ENCODE measurements at places on chromosomes 1 and 21.
A peak's percentile ranks its signal among the peaks of the same experiment; 100 is the strongest.

DNA sequence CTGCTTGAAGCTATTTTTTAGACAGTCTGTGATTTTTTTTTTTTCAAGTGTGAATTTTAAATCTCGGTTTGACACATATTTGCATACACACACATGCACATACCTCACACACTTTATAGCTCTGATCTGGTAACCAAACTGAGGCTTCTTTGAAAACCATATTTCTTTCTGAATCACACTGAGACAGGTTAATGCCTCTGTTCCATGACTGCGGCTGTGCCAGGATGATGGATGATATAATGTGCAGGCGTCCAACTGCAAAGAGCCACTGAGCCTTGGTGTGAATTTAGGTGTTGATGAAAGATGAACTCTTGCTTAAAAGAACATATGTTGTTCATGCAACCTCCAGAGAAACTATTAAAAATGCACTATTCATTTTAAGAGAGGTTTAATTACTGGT is 504.0 kb upstream of the OLFM3 start:
- DNase-seq = no peak

- no peak for DNase-seq
Measured at GRCh38 chr1:170461762-170462384, 70.1 kb upstream of the GORAB start.

DNA sequence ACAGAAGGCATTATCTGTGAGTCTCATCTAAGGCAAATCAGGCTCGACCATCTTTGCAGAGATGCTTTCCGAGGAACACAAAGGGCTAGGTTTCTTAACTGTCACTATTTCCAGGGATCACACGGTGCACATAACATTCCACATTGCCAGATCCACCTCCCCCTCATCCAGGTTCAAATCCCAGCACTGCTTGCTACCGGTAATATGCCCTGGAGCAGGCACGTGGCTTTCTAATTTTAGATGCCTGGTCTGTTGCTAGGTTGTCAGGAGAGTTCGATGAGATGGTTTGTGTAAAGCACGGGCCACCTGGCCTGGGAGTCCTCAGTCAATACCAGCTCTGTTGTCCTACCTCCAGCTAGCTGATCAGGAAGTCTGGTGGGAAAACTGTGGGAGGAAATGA is 598.6 kb downstream of the NPHP4 start:
- no peak for DNase-seq

DNA sequence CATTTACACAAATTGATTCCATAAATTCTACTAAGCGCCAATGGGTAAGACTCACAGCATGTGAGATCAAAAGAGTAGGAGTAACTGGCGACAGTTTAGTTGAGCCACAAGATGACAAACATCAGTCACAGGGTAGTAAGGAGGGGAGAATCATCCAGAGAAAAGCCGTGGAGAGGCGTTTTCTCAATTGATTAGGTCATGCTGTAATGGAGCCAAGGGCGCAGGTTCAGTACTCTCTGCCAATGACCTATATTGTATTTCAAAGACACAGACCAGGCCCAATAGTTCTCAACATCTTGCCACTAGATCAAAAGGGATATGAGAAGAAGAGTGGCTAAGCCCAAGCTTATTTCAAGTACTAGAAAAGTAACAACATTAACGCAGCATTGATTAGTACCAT is 467.5 kb downstream of the SMYD3 start:
- no peak for DNase-seq

- no peak for DNase-seq
Measured at GRCh38 chr1:241900381-241900780, 52.4 kb downstream of the EXO1 start.

DNA sequence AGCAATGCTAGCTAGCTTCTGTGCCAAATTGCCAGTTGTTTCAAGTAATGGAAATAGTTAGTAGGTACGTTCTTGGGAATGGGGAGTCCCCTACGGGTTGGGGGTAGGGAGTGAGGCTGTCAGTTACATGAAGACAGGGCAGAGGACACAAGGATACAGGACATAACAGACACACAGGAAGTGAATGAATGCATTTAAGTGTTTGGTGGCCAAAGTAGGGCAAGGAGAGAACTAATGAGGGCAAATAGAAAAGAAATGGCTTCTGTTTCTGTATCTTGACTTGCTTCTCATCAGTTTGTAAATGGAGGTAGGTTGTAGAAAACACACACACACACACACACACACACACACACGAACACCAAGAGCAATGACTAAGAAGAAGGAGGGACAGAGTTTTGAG is 142.2 kb downstream of the S1PR1 start:
- DNase-seq = no peak

- DNase-seq = no peak
Measured at GRCh38 chr1:3778590-3779264, 6.2 kb downstream of the SMIM1 start.

- DNase-seq = no peak
Measured at GRCh38 chr1:184929711-184930202, 44.6 kb downstream of the NIBAN1 start.

- DNase-seq = no peak
Measured at GRCh38 chr1:31297277-31298247, 730 bp downstream of the ZCCHC17 start.

DNA sequence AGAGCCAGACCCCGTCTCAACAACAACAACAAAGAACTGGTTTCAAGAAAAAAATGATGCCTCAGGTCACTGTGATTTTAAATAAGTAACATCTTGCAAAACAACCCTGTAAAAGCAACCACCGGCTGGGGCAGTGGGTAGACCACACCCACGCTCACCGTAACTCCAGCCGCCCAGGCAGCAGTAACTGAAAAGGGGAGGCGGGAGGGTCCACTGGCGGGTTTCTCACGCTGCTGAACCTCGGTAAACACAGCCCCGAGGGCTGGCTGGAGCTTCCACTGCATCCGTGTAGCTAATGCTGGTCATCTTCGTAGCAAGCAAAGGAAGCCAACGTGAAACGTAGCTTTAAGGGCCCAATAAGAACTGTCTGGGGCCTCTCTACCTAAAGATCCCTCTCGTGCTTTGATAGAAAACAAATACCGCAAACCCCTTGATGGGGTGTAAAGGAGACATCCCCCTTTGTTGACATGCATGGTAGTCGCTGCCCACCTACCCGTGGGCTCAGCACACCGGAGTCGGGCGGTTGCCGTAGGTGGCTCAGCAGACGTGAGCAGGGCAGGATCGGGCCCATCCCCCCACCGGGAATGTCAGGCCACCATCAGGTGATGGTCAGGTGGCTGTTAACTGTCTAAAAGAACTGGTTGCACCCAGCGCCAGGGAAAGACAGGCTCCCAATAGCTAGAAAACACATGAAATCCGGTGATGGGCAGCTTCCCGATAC is 4.2 kb downstream of the C1orf159 start:
- DNase-seq = no peak

DNA sequence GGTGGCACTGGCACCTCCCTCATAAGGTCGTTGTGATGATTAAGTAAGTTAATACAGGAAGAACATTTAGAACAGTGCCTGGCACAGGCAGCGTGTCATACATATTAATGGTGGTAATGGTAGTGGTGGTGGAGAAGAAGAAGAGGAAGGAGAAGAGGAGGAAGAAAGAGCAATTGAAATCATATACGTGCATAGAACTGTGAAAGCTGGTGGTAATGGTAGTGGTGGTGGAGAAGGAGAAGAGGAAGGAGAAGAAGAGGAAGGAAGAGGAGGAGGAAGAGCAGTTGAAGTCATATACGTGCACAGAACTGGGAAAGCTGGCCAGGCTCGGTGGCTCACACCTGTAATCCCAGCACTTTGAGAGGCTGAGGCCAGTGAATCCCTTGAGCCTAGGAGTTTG is 121.3 kb upstream of the HOOK1 start:
- no peak for DNase-seq

- DNase-seq = peak; percentile 16
Measured at GRCh38 chr21:44874497-44875315, 1.2 kb upstream of the PTTG1IP start.

DNA sequence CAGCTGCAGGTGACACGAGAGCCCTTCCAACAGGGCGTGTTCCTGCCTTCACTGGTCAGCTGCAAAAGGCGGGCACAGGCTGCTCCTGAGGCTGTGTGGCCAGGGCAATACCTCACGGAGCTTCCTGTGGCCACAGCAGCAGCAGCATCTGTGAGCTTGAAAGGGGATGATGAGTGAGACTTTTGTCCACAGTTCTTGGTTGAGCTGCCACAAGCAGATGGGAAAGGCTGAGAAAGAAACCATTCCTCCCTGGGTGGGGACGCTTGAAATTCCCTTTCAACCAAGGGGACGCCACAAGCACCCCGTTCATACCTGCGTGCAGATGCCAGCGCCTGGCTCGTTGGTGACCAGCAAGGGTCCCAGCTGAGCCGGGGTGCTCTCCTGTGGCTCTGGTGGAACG is 37.6 kb downstream of the B3GALT5 start:
- DNase-seq = no peak

DNA sequence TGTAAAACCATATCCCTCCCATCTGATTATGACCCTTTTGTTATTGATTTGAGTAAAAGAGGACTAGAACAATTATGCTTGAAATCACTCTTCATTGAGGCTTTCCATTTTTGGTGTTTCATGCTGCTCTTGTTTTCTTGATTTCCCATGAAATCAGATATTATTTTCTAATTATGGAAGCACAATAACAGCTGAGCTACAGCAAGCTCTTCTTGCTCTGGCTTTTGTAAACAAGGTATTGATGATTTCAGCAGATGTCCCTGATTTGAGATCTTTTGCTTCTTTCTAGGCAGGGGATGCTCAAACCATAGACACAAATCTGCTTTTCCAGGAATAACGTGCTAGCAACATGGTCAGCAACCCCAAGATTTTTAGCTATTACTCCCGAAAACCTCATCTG is 607.8 kb downstream of the NCAM2 start:
- no peak for DNase-seq

GRCh38 chr1:36643371-36644270 is 160.9 kb upstream of the CSF3R start:
- DNase-seq = no peak

GRCh38 chr1:180925471-180926051 is 12.9 kb downstream of the KIAA1614 start:
- no peak for DNase-seq

- DNase-seq = no peak
Measured at GRCh38 chr1:224525411-224526040, 90.6 kb upstream of the CNIH3 start.

- no peak for DNase-seq
Measured at GRCh38 chr1:109357616-109358015, 40.1 kb downstream of the SORT1 start.

GRCh38 chr1:56370513-56370912 is 208.8 kb downstream of the PLPP3 start:
- no peak for DNase-seq

GRCh38 chr1:5771788-5772187 is 220.4 kb downstream of the NPHP4 start:
- DNase-seq = no peak

DNA sequence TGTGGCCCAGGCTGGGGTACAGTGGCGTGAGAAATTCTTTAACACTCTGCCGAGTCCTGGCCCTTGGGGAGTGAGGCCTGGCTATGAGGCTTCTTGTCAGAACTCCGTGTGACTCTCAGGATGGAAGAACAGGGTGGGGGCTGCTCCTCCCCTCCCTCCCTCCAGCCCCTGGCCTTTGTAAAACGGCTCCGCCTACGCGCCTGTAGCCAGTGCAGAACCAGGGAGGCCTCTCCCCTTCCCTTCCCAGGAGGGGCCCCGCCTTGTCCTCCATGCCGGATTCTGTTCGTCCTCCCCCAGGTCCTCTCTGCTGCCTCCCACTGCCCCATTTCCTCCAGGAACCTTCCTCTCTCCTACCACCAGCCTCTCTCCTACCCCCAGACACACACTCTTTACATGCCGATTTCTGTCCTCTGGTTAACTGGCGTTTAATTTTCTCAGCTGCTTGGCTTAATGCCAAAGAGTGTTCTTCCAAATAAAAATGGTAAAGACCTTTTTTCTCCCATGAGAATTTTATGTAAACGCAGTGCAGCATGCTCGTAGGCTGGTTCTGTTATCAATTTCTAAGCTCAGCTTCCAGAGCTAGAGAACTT is 21.0 kb downstream of the PDE9A start:
- no peak for DNase-seq

GRCh38 chr1:165695031-165695430 is 3.3 kb downstream of the ALDH9A1 start:
- no peak for DNase-seq

DNA sequence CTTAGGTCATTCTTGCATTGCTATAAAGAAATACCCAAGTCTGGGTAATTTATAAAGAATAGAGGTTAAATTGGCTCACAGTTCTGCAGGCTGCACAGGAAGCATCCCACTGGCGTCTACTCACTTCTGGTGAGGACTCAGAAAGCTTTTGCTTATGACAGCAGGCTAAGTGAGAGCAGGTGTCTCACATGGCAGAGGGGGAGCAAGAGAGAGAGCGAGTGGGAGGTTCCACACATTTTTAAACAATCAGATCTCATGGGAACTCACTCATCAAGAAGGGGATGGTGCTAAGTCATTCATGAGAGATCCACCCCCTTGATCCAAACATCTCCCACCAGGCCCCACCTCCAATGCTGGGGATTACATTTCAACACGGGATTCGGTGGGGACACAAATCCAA is 13.6 kb upstream of the RGS4 start:
- no peak for DNase-seq

Measured in activated CD4-positive, alpha-beta T cell treated with anti-CD3 and anti-CD28 coated beads, Interleukin-2, amount 50 U/mL, for 1 hour (primary cell).